ENCODE measurements at places on chromosomes 5 and 9.

GRCh38 chr5:127055880-127056653 lies 17.2 kb downstream of the C5orf63 start:
- DNase-seq: no peak

- no peak for DNase-seq
Measured at GRCh38 chr5:41878173-41878572, 7.9 kb upstream of the OXCT1 start.

DNA sequence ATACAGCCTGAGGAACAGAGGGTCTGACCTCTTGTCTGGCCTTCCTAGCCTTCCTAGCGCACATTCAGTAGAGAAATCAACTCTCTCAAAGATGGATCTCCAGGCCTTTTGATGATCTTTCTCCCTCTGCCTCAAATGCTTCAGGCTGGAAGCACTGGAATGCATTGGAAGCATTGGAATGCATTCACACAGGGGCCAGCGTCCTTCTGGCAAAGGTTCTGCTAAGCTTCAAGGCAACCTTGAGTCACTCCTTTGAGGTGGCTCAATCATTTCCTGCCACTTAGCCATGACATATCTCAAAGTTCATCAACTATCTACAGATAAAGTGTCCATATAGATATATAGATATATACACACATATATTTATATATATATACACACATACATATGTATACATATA lies 42.9 kb downstream of the OR2K2 start:
- no peak for DNase-seq

GRCh38 chr9:136107953-136108647 lies 10.6 kb downstream of the TMEM250 start:
- no peak for DNase-seq

DNA sequence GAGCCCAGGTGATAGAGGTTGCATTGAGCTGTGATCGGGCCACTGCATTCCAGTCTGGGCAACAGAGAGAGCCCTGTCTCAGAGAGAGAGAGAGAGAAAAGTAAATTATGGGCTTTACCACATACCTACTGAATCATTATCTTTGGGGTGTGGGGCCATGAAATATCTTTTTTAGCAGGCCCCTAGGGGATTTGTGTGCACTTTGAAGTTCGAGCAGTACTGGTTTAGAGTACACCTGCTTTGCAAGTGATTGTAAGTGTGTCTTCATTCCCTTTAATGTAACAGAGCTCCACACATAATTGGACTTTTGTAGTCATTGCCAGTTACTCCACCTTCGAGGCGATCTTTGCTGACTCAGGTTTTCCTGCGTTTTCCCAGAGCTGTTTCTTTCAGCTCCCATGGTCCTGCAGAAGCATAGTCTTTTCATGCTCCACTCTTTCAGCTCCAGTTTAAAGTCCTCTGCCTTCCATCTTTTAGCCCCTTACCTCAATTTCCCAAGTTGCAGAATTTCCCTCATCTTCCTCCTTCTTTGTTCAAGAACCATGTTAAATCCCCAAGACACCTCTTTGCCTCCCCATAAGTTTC lies 24.0 kb upstream of the FRMPD1 start:
- DNase-seq: no peak

- no peak for DNase-seq
Measured at GRCh38 chr5:74225587-74225986, 414.9 kb downstream of the ENC1 start.
